PC-3 (cell line): ENCODE measurements at places on chromosomes 1 and 21. TPM values are rescaled to one million over a fixed set of nuclear protein-coding genes. Genes with fewer than 3 reads are reported as not detected.

RGSL1 gene
- total RNA-seq = not detected in 2 replicates

DNA sequence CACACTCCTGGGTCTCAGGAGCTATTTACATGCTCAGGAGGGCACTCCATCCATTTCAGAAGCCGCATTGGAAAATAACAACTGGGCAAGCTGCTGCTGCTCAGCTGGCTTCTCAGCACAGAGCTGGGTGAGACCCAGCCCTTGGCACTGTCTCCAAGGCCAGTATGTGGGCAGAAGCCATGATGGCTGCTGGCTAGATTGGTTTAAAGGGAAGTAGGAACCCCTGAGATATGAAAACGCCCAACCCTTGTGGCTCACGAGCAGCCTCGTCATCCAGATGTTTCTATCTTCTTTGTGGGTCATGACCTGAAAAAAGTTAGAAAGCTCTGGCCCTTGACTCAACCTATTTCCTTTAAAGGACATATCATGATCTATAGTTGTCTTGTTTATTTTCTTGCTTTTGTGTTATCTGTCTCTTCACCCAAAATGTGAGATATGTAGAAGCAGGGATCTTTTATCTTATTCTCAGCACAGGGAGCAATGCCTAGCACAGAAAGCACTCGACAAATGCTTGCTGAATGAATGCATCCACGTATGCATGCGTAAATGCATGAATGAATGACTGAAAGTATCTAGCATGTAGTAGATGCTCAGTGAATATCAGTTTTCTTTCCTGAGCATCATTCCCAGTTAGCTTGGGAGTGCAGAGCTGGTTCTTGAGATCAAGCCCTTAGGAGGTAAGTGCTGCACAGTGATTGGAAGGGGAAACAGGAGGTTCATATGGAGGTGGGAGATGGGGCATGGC lies 11.6 kb downstream of the MYBPH start:
- no peaks in the 10 kb centered on the region for H3K4me1 ChIP-seq
- peaks cover 42% of the 10 kb centered on the region for H3K27me3 ChIP-seq
- DNase-seq = no peak
- no peaks in the 10 kb centered on the region for H3K36me3 ChIP-seq
- H3K27ac ChIP-seq = no peak overlapping the region

GRCh38 chr1:119697598-119697997 lies 14.1 kb upstream of the PHGDH start:
- H3K4me3 ChIP-seq = no peak overlapping the region
- H3K27ac ChIP-seq = no peak overlapping the region
- H3K27me3 ChIP-seq = 0 out of 2 replicates have a peak, but pooled peaks cover 4% of the 10 kb centered on the region
- DNase-seq = no peak
- no peaks in the 10 kb centered on the region for H3K36me3 ChIP-seq

- H3K27me3 ChIP-seq = peaks cover 38% of the 10 kb centered on the region
- H3K4me3 ChIP-seq = no peak overlapping the region
- no peaks in the 10 kb centered on the region for H3K4me1 ChIP-seq
- H3K36me3 ChIP-seq = no peaks in the 10 kb centered on the region
These were observed 62.9 kb upstream of the SYT6 start for GRCh38 chr1:114216431-114217173.

DNA sequence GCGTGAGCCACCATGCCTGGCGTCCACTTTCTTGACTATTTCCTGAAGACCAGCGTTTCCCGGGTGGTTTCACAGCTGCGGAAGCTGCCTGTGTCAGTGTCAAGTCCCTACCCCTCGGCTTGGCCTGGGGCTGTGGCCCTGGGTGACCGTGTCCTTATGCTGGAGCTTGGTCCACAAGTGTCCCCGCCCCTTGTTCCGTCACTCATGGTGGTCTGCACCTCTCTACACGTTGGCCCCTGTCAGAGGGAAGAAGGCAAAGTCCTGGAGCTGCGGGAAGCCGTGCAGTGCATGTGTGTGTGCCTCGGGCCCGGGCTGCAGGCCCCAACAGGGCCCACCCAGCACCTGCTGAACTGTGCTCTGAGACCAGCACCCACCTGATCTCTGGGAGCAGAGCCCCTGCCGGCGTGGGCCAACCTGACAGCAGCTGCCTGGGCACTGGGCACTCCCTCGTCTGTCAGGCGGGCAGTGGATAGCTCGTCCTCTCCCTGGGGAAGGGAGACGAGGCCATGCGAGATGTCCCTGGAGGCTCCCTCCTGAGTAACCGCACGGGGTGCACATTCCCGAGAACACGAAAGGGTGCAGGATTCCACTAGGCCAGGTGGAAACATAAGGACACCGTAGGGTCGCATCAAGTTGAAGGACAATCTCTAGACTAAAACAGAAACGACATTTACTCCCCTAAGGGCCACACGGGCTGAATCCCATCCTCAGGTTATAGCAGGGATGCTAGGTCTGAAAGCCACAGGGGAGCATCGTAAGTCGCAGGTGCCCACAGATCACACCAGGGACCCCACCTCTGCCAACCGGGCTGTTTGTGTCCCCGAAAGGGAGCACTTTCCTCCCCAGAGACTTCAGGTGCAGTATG lies 2.4 kb upstream of the C1orf159 start:
- H3K27me3 ChIP-seq = no peaks in the 10 kb centered on the region
- DNase-seq = no peak
- peaks cover 5% of the 10 kb centered on the region for H3K36me3 ChIP-seq
- H3K27ac ChIP-seq = no peak overlapping the region
- H3K4me1 ChIP-seq = peaks cover 20% of the 10 kb centered on the region
